Stimulated activated naive CD4-positive, alpha-beta T cell treated with Interleukin-2 at 50 U/mL for 16 hours (primary cell): ENCODE measurements at places on chromosomes 16 and 17.

DNA sequence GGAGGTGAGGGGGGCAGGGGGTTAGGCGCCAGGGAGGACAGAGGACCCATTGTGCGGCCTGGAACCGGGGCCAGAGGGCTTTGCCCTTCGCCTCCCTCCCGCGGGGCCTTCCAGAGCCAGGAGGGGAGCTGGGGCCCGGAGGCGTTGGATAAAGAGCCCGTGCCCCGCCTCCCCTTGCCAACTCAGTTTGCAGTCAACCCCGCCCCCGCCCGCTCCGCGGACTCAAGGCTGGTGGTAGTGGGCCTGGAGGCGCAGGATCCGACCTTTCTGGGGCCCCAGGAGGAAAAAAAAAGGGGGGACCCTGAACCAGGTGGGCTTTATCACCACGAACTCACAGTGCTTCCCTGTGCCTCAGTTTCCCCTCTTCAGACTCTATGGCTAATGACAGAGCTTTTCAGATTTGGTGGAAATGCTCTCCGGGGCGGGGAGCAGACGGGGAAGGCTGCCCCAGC, 2.0 kb upstream of the SPHK1 start:
- DNase-seq, result no peak

DNA sequence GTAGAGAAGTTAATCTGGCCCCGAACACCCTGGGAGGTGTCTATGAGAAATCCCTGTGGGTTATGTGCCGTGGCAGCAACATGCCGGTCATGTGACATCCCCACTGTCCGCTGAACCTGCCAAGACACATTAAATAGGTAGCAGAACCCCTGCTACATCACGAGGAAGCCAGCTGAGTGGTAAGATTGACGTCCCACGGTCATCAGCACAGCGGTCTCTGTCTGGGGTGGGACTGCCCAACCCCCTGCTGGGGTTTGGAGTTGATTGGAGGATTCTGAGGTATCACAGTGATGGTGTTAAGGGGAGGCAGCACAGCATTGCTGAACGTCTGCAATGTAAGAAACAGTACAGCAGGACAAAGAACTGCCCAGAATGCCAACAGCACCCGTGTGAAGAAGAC, 2.0 kb downstream of the TMED6 start:
- DNase-seq, result no peak

- no peak for DNase-seq
Observed at GRCh38 chr17:40328386-40328766, 19.4 kb downstream of the RARA start.

GRCh38 chr16:69326172-69326873, 4.1 kb downstream of the PDF start:
- DNase-seq, result no peak

DNA sequence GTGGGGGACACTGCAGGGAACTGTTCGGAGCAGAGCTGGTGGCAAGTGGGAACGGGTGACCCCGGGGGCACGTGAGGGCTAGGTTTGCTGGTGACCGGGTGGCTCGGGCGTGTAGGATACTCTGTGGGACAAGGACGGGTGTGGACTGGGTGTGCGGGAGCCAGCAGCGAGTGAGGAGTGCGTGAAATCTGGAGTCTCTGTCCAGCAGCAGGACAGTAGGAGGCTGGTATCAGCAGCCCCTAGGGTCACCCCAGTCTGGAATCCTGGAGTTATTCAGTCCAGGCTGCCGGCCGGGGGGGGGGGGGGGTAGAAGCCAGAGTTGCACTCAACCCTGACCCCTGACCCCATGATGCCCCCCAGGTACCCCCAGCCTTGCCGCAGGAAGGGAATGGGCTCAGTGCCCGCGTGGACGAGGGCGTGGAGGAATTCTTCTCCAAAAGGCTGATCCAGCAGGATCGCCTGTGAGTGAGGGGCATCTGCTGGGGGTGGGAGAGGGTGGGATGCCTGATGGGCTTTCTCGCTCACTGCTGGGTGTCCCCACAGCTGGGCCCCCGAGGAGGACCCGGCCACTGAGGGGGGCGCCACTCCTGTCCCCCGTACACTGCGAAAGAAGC, 6.2 kb downstream of the ACD start:
- no peak for DNase-seq

DNA sequence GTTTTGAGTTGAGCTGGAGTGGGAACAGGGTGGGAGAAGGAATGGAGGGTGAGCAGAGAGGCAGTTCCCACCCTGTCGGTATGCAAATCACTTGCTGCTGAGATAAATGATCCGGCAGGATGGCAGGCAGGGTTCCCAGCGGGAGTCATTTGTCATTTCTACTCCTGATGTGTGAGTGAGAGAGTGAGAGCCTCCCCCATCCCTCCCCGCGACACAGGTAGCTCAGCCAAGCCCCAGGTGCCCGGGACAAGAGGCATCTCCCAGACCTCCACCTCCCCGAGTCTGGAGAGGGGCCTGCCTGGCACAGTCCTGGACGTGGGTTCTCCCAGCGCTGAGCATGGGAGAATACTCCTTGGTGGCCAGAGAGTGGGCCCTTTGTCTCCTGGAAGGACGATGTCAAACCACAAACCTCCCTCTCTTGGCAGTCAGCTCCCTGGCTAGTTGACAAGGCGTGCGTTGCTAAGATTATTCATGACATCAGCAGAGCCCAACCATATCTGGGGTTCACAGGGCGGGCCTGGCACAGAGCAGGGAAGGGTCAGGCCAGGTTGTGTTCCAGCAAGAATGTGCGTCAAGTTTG, 33.7 kb upstream of the TNRC6C start:
- DNase-seq, result no peak

DNA sequence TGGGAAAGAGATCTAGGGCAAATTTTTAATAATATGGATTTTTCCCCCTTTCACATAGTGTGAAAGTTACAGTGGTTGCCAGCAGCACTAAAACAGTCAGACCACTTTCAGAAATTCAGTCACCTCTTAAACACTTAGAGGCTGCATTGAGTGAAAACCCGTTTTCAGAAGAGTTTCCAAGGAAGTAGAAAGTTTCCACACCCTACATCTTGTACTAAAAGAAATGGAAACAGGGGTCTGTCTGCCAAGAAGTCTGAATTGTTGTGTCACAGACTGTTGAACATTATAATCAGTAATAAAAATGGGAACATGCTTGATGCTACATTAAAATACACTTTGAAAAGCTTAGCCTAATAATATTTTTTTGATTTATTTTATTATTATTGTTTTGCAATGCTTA, 278.9 kb upstream of the KCNJ16 start:
- DNase-seq, result no peak

DNA sequence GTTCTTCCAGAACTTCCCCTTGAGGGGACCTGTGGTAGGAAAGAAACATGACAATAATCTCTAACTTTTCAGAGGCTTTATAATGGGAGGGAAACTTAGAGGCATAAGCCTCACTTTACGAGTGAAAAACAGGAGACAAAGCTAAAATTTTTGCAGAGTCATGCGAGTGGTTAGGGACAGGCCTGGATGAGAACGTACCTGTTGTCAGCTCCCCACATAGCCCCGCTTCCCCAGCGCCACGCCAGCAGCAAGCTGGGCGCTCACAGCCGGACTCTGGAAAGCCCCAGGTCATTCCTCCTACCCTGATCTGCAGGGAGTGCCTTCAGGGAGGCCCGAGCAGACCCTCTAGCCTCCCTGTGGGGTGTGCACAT, 53.6 kb downstream of the LDHD start:
- no peak for DNase-seq

DNA sequence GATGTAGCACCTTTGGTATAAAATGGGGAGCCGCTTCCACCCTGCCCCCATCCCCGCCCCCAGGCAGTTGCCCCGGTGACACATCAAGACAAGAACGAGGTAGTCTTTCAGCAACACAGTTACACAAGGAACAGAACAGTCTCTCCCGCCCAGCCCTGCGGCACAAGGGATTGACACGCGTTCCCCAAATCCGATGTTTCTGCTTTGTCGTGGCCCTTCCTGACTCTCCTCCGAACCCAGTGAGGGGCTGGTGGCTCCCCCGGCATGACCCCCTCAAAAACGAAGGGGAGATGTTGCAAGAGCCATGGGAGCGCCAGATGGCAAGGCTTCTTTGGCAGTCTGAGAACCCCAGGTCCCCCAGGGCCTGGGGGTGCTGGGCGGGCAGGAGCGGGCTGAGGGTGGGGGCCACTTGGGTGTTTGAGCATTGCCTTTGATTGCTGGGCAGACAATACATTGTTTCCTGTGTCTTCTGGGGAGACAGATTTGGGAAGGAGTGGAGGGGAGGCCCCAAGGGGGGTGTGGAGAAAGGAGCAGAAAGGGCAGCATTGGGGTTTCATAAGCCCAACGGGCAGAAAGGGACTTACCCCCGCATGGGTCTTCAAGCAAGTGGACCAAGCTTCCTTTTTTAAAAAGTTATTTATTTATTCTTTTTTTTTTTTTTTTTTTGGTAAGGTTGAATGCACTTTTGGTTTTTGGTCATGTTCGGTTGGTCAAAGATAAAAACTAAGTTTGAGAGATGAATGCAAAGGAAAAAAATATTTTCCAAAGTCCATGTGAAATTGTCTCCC, 16.6 kb downstream of the COL1A1 start:
- DNase-seq, result no peak

- no peak for DNase-seq
Observed at GRCh38 chr16:79662669-79663313, 62.3 kb upstream of the MAF start.

GRCh38 chr17:49288388-49288787, 57.8 kb upstream of the PHOSPHO1 start:
- no peak for DNase-seq

- DNase-seq, result no peak
Observed at GRCh38 chr16:9820476-9821246, 361.6 kb downstream of the GRIN2A start.

- DNase-seq, result no peak
Observed at GRCh38 chr16:85037050-85037410, 9.4 kb downstream of the KIAA0513 start.

DNA sequence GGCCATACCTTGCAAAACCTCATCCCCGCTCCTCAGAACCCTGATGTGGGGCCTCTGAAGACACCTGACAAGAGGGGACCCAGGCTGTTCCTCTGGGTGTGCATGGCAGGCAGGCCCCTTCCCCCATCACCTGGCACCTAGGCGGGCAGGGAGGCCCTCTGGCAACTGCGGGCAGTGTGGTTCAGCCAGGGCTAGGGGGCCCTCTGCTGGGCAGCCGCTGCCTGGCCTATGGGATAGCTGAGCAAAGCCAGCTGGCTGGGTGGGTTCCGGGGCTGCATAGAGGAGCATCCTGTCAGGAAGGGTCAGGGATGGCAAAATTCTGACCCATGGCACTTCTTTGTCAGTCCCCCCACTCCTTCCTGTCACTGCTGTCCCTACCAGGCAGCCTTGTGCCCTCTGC, 228.7 kb upstream of the ASIC2 start:
- DNase-seq, result no peak

GRCh38 chr16:46812781-46813540, 18.0 kb downstream of the C16orf87 start:
- DNase-seq, result no peak

DNA sequence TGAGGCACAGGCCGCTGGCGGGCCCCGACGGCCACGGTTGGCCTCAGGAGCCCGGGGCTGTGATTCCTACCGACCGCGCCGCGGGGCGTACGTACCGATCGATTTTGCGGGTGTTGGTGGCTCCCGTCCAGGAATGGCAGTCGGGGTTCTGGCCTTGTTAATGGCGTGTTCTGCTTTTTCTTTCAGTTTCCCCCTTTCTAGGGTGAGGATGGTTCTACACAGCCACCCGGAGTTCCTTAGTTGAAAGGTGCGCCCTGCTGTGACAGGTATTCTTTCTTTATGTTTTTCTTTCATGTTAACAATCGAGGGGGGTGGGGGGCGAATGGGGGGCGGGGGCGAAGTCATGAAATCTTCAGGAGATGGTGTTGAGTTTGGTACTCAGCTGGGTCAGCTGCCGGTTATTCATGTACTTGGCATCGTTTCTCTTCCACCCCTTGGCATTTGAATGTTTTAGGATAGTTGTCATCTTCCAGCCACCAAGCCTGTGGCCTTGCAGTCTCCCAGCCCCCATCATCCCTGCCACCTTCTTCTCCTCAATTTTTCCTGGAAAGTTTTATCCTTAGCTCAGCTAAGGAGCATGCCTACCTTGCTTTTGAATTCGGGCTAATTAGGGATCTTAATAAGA, 802 bp downstream of the CYLD start:
- DNase-seq, result peak; percentile 46

GRCh38 chr17:75722542-75723095, 1.4 kb downstream of the ITGB4 start:
- no peak for DNase-seq

GRCh38 chr17:32349503-32349853, 479 bp upstream of the ZNF207 start:
- peak; percentile 16 for DNase-seq

DNA sequence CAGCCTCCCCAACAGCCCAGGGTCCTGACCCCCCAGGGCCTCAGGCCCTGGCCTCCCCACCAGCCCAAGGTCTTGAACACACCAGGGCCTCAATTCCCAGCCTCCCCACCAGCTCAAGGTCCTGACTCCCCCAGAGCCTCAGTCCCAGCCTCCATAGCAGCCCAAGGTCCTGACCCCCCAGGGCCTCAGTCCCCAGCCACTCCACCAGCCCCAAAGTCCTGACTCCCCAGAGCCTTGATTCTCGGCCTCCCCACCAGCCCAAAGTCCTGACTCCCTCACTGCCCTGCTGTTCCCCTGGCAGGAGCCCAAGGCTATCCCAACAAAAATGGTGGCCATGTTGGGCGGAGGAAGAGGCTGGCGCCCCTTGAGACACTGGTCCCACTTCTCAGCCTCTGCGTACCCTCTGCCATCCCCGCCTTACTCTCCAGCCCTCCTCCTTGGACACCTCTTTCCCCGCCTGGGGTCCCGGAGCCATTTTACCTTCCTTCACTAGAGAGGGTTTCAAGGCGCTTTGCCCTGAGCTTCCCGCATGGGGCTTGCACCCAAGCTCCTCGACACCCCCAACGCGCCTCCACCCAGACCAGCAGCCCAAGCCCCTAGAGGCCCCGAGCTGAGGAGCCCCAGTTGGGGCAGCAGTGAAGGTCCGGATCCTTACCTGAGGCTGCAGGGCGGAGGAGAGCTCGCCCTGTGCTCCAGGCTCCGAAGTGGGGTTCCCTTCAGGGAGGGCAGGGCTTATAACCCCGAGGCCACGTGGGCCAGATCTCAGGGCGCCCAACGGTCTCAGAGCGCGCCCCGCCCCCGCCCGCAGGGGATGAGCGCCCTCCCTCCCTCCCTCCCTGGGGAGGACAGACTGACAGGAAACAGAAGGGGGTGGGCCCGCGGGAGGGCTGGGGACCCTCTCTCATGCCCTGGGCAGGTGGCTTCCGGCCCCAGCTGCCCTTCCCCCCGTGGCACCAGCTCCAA, 3.5 kb upstream of the TSPOAP1 start:
- DNase-seq, result peak; percentile 89

DNA sequence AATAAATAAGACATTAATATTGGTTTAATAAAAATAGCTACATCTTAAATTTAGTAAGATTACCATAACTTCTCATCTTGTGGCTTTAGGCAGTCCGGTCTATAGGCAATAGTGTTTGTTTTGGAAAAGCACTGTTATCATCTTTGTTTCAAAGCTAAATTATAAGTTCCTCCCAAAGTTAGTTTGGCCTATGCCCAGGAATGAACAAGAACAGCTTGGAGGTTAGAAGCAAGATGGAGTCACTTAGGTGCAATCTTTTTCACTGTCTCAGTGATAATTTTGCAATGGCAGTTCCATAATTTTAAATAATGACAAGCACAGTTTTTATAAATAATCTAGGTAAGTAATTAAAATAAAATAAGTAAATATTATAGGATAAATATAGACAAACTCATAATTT, 6.0 kb upstream of the LDHD start:
- DNase-seq, result no peak

GRCh38 chr16:17278988-17279387, 191.8 kb downstream of the XYLT1 start:
- no peak for DNase-seq

- DNase-seq, result no peak
Observed at GRCh38 chr17:58643147-58643546, 48.7 kb downstream of the TEX14 start.
